ENCODE measurements at places on chromosomes 12 and 14.

GRCh38 chr14:67524634-67524963, 8.5 kb upstream of the PLEKHH1 start:
- no peak for DNase-seq

- no peak for DNase-seq
Observed at GRCh38 chr12:117339104-117339503, 22.3 kb downstream of the NOS1 start.

DNA sequence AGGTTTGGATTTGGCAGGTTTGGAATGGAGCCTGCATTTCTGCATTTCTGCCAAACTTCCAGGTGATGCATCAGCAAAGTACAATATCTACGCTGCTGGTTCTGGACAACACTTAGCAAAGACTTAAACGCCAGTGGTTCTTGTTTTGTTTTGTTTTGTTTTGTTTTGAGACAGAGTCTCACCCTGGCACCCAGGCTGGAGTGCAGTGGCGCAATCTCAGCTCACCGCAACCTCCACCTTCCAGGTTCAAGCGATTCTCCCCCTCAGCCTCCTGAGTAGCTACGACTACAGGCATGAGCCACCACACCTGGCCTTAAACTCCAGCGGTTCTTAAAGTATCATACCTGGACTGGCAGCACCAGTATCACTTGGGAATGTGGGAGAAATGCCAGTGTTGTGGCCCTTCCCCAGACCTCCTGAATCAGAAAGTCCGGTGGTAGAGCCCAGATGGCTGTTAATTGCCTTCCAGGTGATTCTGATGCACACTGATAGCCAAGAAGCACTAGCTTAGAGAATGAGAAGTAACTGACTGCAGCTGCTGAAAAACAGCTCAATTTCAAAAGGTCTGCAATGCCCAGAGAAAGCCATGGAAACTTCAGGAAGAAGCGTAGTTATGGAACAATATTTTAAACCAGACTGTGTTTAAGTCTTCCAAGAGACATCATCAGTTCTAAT, 114.8 kb upstream of the FOXN3 start:
- DNase-seq = no peak

- DNase-seq = no peak
Observed at GRCh38 chr12:47078733-47079467, 521 bp upstream of the PCED1B start.

GRCh38 chr12:63457857-63458256, 210.4 kb downstream of the DPY19L2 start:
- no peak for DNase-seq

GRCh38 chr12:48352157-48352760, 1.5 kb upstream of the ZNF641 start:
- no peak for DNase-seq

- no peak for DNase-seq
Observed at GRCh38 chr12:105766029-105766428, 372.7 kb downstream of the NUAK1 start.

GRCh38 chr12:31658471-31659086, 909 bp upstream of the ETFBKMT start:
- no peak for DNase-seq

GRCh38 chr12:95623554-95624170, 72.4 kb upstream of the USP44 start:
- DNase-seq = peak; percentile 84

DNA sequence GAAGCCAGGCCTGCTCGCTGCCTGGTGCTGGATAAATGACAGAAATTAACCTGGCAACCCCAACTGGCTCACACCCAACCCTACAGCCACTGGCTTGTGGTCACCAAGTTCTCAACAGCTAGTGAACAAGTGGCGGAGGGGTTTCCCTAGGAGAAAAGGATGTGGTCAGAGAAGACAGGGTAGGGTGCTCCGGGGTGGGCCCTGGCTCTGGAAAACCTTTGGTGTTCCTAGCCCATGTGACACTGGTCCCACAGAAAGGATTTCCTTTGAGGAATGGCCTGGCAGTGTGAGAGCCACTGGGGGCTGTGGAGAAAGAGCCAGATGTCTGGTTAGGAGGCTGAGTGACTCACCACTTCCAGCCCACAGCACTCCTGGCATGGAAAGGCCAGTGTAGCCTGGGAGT, 8.7 kb downstream of the SYNE3 start:
- no peak for DNase-seq

DNA sequence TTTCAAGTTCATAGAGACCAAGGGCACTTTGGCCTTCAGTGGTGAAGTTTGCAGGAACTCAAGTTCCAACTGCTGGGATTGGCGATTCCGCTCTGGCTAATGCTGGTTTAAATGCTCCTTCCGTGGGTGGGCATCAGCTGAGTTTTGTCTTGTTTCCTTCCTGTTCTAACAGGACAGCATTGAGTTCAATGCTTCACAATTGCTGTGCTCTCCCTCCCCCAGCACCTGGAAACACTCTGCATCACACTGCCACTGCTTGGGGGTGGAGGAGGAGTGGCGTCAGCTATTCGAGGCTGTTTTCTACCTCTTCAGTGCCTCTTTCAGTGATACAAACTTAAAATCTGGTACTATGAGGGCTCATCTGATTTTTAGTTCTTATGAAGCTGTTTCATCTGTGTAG, 634.9 kb downstream of the FSCB start:
- no peak for DNase-seq

GRCh38 chr12:116613256-116613655, 54.1 kb downstream of the MAP1LC3B2 start:
- no peak for DNase-seq

DNA sequence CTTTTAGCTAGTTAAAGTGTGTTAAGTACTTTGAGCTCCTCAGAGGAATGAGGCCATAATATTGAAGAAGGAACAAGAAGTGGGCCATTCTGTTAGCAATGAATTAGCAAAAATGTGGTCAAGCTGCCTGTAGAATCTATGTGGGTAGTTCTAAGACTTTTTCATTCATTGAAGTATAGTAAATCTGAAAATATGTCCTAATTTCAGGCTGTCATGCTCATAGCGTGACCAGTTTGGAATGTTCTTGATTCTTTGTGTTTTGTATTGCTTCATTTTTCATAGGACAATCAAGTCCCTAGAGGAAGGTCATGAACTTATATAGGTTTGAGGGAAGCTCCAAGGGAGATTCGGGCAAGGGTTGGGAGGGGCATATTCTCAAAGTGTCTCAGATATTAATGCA, 11.4 kb downstream of the ATP23 start:
- no peak for DNase-seq

DNA sequence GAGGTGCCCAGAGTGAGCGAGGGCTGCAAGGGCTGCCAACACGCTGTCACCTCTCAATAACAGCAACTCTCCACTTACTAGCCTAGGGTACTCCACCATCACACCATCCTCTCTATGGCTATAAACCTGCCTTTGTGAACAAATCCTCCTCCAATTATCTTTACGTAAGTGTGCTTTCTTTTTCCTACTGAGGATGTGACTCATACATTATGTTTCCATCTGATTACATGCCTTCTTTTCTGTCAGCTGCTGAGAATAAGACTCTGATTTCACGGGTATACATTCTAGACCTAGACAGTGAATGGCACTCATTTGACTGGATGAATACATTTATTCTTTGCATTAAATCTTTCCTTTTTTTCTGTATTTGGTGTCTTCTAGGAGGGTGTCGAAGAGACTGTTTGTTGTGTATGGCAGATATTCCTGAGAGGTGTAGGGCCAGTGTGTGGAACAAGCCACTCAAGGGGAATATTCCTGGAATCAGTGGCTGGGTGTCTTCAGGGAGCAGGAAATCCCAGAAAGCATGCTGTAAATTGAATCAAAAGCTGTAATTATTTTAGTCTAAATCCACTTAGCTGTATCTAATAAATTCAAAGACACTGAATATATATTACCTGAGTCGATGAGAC, 327.3 kb upstream of the TMTC1 start:
- no peak for DNase-seq

DNA sequence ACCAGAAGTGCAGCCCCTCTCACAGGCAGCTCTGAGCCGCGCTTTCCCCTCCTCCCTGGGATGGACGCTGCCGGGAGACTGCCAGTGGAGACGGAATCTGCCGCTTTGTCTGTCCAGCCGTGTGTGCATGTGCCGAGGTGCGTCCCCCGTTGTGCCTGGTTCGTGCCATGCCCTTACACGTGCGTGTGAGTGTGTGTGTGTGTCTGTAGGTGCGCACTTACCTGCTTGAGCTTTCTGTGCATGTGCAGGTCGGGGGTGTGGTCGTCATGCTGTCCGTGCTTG, 12.3 kb upstream of the TAMALIN start:
- no peak for DNase-seq

- DNase-seq = no peak
Observed at GRCh38 chr14:23403908-23404307, 4.2 kb downstream of the MYH6 start.

- no peak for DNase-seq
Observed at GRCh38 chr12:62008703-62009102, 251.5 kb upstream of the USP15 start.

- peak; percentile 47 for DNase-seq
Observed at GRCh38 chr12:96070670-96071279, 35.4 kb upstream of the LTA4H start.

DNA sequence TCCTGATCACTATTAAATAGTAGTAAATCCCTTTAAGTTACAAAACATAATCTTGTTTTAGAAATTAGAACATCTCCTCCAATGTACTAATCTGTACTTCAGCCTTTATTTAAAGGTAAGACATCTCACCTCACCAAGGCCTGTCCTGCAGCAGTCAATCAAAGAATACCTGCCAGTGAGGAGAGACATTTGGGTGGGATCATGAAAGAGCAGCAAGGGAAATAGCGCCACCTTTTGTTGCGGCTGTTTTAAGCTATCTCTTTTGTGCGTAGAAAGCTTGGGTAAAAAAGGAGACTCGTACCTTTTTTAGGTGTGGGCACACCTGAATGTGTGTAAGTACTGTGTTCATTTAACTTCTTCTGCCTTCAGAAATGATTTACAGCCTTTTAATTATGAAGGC, 117.8 kb upstream of the TMTC1 start:
- DNase-seq = peak; percentile 36

All from iPS-NIHi11 (cell line).